ENCODE measurements at places on chromosomes 7 and 10.

- DNase-seq = no peak
These were observed 23.1 kb downstream of the ZCCHC24 start for GRCh38 chr10:79422178-79422892.

DNA sequence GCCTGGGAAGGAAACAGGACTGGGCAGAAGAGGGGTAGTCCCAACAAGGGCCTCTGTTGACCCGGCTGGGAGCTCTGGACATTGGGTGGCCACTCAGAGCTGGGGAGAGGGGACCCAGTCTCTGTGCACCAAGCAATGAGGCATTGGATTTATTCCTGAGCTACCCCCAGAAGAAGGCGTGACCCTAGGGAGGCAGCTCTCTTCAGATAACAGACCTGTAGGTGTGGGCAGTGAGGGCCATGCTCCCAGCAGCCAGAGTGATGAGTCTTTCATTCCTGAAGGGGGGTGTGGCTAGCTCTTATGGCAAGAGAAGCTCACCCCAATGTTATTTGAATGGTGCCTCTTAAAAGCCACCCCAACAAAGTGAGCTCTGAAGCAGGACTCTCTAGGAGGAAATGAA is 20.4 kb downstream of the TEX36 start:
- no peak for DNase-seq

- DNase-seq = no peak
These were observed 64.5 kb downstream of the ST7 start for GRCh38 chr7:117017702-117018266.

GRCh38 chr10:21293518-21294356 is 231.7 kb downstream of the SKIDA1 start:
- no peak for DNase-seq

DNA sequence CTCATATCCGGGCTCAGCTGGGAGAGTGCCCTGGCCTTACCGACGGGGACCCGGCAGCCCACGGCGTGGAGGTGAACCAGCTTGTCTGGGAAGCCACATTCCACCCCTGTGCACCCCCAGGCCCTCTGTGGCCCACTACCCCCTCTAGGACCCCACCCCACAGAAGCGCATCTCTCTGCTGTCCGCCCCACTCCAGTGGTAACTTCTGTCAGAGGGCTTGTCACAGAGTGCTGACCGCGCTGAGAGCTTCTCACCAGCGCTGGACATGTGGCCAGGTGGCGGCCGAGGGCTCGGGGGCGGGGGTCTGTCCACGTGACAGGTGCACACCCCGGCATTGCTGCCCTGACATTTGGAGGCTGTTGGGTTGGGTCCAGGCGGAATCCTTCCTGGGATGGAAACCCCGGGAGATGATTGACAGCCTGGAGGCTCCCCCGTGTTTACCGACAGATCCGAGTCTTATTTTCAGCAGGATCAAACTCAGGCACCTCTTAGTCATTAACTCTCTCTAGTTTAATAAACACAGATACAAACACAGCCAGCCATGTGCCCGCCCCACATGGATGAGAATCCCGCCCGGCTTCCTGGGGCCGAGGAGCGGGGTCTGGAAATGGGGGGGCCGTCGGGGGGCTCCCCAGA is 5.1 kb downstream of the ELFN1 start:
- peak; percentile 53 for DNase-seq

GRCh38 chr7:91239171-91239604 is 25.0 kb upstream of the FZD1 start:
- DNase-seq = no peak

- no peak for DNase-seq
These were observed 50.8 kb downstream of the CH25H start for GRCh38 chr10:89156161-89156835.
